ENCODE measurements at places on chromosomes 1 and 21.
A peak's percentile ranks its signal among the peaks of the same experiment; 100 is the strongest.

DNA sequence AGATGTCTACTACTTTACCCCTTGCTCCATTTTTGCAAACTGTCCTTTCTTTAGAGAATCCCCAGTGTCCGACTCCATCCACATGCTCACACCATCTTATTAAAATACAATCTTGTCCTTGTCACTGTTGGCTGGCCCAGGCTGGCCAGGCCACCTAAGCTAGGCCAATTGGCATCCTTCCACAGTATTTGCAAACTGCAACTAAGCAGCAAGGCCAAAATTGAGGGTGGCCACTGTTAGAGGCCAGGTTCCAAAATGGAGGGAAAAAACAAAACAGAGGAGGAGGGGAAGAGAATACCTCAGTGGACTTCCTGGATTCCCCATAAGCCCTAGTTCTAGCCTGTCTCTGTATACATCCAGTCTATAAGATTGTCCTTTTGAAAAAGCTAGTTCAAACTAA lies 4.3 kb downstream of the FAM89A start:
- no peak for DNase-seq

GRCh38 chr1:161121042-161121650 lies 3.2 kb downstream of the NIT1 start:
- no peak for DNase-seq

GRCh38 chr1:183871142-183871541 lies 66.2 kb downstream of the RGL1 start:
- DNase-seq = no peak

- no peak for DNase-seq
These were observed 24.4 kb downstream of the FABP3 start for GRCh38 chr1:31348449-31348848.

GRCh38 chr1:87497380-87498203 lies 168.9 kb downstream of the LMO4 start:
- no peak for DNase-seq

- DNase-seq = no peak
These were observed 53.5 kb upstream of the C8B start for GRCh38 chr1:57019236-57019839.

GRCh38 chr1:86156566-86157455 lies at the start of gene COL24A1:
TSS of gene COL24A1 (minus strand) at chr1:86156772. CDS start at chr1:86156396, 376 bp downstream.
- peak; percentile 52 for DNase-seq

DNA sequence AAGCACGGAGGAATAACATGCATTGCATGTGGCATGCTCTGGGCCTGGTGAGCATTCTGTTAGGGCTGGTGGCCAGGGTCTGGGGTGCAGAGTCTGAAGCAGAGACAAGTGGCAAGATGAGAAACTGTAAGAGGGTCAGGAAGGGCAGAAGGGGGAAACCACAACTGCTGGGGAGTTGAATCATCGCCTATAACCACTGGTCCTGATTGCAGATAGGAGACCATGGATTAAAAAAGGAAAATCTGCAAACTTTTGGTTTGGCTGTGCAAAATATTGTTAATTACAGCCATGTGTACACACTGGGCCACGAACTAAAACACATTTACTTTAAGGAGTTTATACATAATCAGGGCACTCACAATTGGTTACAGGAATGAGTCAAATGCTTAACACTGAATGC lies 76.6 kb downstream of the TGFBR3 start:
- DNase-seq = no peak

DNA sequence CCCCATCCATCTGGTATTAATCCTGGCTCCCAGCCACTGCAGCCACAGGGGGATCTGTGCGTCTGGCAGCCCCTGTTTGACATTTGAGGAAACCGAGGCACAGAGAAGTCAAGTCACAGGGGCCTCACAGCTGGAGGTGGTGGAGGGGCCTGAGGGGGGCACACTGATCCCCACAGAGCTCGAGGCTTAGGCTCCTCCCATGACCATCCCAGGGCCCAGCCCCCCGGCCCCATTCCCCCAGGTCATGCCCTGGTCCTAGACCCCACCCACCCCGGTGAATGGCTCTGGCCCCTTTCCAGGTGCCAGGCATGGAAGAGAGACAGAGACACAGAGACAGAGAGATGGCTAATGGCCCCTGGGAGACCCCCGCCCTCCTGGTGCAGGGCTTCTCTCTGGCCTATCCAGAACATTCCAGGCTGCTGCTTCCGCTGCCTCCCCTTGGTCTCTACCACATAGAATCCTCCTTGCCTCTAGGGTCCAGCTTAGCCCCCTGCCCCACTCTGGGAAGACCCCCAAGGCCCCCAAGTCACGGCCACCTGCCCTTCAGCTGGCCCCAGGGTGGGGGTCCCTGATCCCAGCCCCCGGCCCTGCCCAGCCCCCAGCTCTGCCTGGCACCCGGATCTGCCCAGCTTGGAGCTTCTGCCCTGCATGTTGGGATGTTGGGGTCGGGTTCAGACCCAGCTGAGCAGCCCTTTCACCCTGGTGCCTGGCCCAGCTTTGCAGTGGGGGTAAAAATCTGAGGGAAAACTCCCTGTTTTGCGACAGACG lies 29.2 kb upstream of the LRRC3 start:
- no peak for DNase-seq

DNA sequence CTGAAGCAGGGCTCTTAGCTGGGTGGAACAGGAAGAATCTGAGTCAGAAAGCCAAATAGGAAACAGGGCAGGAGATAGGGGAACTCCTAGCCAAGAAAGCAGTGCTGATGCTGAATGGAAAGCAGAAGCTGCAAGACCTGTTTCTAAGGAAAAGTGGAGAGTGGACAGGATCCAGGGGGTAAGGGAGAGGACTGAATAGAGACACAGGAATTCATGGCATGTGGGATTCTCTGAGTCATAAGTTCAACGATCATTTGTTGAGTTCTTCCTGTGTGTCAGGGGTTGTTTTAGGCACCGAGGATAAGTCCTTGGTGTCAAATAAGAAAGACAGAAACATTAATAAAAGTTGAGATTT lies 153.8 kb upstream of the FGGY start:
- DNase-seq = no peak

- DNase-seq = no peak
These were observed 163.2 kb upstream of the COL6A1 start for GRCh38 chr21:45818276-45818903.

DNA sequence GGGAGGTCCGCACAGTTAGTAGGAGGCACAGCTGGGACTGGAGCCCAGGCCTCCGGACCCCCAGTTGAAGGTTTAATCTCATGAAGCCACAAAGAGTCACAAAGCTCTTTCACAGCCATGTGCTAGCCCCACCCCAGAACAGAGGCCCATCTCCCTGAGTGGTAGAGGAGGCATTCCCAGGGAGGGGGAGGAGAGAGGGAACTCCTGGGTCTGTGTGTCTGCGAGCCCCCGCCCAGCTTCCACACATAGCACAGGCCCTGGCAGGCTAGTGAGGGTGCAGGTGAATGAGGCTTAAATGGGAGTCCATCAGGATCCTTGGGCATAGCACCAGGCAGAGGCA lies 197.8 kb downstream of the MATN1 start:
- no peak for DNase-seq

DNA sequence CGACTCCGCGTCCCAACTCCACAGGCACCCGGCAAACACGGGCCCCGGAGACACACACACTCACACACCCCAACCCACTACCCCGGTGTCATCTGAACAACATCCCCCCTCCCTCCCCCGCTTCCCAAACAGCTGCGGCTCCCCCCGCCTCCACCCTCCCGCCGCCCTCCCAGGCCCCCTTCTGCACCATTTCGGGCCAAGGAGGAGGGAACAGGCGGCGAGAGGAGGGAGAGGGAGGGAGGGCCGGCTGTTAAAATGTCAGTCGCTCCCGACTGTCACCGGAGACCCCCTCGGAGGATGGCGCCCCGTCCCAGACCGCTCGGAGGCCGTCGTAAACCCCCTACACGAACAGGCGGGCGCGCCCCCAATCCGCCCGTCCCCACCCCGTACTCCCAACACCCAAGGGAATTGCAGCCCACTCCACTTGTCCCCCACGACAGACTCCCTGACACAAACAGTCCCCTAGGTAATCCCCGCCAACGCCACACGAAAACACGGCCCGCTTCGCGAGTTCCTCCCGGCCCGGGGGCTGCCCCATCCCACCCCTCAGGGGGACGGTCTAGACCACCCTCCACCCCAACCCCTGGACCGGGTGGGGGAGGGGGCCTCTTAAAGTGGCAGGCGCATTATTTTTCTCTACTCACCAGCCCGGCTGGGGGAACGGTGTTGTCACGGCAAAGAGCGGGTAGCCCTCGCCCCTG lies 583 bp downstream of the MEF2D start:
- peak; percentile 83 for DNase-seq

- no peak for DNase-seq
These were observed 3.0 kb upstream of the TRIM63 start for GRCh38 chr1:26070296-26070962.

GRCh38 chr21:45512626-45513002 lies 29.6 kb downstream of the SLC19A1 start:
- DNase-seq = no peak

DNA sequence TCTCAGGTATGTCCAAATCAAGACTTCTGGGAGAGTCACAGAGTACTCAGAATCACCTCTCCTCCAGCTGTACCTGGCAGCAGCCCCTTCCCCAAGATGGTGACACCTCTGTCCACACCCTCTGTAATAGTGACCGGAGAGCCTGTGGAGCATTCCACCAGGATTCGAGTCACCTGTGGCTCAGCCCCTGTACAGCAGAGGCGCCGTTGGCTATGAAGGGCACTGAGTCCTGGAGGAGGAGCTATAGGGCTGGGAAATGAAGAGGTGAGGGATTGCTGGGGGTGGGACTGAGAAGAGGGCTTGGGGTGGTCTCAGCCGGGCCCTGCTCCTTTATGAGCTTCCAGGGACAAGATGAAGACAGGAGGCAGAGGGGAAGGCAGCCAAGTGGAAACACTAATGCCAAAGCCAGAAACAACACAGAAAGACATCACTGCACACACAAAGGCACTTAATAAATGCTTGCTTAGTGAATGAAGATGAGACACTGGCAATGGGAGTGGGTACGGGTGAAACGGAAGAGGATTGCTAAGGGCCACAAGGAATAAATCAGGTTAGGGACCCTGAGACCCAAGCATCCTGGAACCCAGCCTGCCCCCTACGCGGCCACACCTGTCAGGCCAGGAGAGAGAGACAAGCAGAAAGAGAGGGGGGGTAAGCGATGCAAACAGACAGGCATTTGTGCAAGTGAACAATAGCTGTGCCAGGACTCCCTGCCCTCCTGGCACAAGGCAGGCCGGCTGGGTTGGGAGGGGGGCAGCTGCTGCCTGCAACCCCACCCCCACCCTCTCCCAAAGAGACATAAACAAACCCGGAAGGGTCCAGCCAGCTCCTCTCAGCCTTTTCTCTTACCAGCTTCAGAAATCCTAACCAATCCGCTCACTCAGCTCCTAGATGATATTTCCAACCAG lies 3.9 kb downstream of the ARHGEF2 start:
- no peak for DNase-seq

GRCh38 chr1:39850606-39851216 lies 32.6 kb downstream of the TRIT1 start:
- DNase-seq = no peak

DNA sequence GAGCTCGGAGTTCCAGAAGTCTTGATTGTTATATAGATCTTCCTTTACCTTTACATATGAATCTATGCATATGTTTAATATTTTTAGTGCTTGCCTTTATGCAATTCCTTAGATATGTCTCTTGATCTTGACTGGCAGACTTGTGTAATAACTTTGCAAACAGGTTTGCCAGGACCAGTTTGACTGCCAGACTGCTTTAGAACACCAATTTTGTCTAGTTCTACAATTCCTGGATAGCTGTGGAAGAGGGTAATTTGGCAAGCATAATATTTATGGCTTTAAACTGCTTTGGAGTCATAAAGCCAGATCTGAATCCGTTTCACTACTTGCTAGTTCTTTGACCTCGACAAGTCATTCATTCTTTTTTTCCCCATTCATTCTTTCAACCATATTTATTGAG lies 250.0 kb downstream of the FAF1 start:
- no peak for DNase-seq

- DNase-seq = no peak
These were observed 29.6 kb upstream of the SFPQ start for GRCh38 chr1:35222322-35223083.

DNA sequence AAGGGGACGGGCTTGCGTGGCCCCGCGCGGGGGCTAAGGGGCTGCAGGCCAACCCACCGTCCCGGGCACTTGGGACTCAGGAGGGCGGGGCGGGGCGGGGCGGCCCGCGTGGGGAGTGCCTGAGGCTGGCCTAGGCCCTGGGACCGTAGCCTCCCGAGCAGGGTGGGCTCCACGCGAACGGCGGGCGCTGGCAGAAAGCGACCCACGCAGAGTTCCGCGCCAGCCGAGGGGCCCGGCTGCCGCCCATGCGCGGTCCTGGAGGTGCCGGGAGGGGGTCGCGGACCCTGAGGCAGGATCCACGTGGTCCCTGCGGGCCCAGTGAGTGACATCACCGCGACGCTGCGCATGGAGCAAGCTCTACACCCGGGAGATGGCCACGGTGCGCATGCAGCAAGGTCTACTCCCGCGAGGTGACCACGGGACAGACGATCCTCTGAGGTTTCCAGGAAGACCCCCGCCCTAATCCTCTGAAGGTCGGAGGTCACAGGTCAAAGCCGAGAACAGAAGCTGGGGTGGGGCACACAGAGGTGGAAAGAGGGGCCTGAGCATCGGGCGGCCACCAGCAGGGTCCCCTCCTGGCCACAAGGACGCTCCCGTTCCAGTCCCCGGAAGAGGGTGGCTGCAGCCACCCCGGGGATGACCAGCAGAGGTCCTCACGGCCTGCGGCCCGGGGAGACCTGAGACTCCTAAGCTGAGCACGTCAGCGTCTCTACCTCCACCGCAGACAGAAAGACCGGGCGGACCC lies 13.5 kb upstream of the SLC19A1 start:
- DNase-seq = peak; percentile 86

- no peak for DNase-seq
These were observed 6.3 kb downstream of the KIF21B start for GRCh38 chr1:201016943-201017827.

- DNase-seq = no peak
These were observed 31.8 kb upstream of the PLD5 start for GRCh38 chr1:242556276-242556675.

- peak; percentile 86 for DNase-seq
These were observed 21.1 kb downstream of the ERRFI1 start for GRCh38 chr1:8004803-8005573.

DNA sequence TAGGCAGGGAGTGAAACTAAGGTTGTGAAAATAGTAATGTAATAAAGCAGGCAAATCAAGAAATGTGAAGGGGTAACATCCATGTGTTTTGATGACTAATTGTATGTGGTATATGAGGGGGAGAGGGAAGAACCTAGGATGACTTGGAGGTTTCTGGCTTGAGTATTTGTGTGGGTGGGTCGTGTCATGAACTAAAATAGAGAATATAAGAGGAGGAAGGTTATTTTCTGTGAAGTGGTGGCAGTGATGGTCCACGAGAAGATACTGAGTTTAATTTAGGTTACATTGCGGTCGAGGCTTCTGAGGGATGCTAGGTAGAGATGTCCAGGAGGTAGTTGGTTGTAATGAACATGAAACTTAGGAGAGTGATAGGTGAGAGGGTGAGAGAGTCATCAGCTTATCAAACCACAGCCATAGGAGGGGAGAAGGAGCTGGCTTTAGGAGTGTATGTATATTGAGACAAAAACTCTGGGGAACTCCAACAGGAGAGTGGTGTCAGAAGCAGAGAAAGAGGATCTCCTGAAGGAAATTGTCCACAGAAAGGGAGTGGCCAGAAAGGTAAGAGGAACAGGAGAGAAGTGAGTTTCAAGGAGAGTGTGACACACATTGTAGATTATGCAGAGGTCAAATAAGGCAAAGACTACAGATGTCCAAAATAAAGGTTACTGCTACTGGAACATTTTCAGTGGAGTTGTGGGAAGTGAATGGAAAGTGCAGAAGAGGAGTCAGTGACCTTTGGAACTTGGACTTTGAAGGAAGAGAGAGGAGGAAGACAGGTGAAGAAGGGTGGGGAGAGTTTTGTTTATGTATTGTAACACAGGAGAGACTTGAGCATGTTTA lies 89.0 kb upstream of the MACF1 start:
- DNase-seq = no peak
